SK-MEL-5 (cell line): ENCODE measurements at places on chromosomes 4 and X. TPM values are rescaled to one million over a fixed set of nuclear protein-coding genes. Genes with fewer than 3 reads are reported as not detected.

RAB39B gene
- total RNA-seq, result 0.56 and 0.79 TPM in 2 replicates

DCLK2 gene
- 0.37 and 0.59 TPM in 2 replicates for total RNA-seq

CYBB gene
- 0.11 TPM in 2 replicates for total RNA-seq

SORCS2 gene
- not detected in 2 replicates for total RNA-seq

MAGEA4 gene
- 0.19 TPM in 1 of 2 replicates, not detected in the other for total RNA-seq

CFI gene
- total RNA-seq, result 0.26 and 0.69 TPM in 2 replicates

MAGEA10 gene
- 0.13 TPM in 2 replicates for total RNA-seq

NUDT6 gene
- 11.8 and 14.6 TPM in 2 replicates for total RNA-seq

MGARP gene
- total RNA-seq, result not detected in 2 replicates

ABCG2 gene
- total RNA-seq, result 2.0 TPM in 2 replicates

SSX4 gene
- 0.42 TPM in 1 of 2 replicates, not detected in the other for total RNA-seq

SMIM10 gene
- 0.26 and 1.3 TPM in 2 replicates for total RNA-seq

NKX6-1 gene
- 0.11 and 0.61 TPM in 2 replicates for total RNA-seq

KIT gene
- 0.24 and 0.96 TPM in 2 replicates for total RNA-seq

CENPVL1 gene
- total RNA-seq, result 0.32 TPM in 1 of 2 replicates, not detected in the other

CPZ gene
- total RNA-seq, result not detected in 2 replicates

SLC25A6 gene
- total RNA-seq, result 159 and 168 TPM in 2 replicates

CCNB3 gene
- 1.0 and 1.1 TPM in 2 replicates for total RNA-seq

PLP1 gene
- total RNA-seq, result 543 and 547 TPM in 2 replicates

FATE1 gene
- total RNA-seq, result not detected in 2 replicates

GPR82 gene
- not detected in 2 replicates for total RNA-seq

PPEF1 gene
- total RNA-seq, result 3.8 and 5.0 TPM in 2 replicates

RPS6KA6 gene
- 1.1 and 1.6 TPM in 2 replicates for total RNA-seq

TMEM144 gene
- total RNA-seq, result 26.8 and 27.1 TPM in 2 replicates

TMPRSS11B gene
- not detected in 2 replicates for total RNA-seq

ZDHHC15 gene
- total RNA-seq, result 0.16 TPM in 1 of 2 replicates, not detected in the other

SLITRK4 gene
- 0.34 and 0.40 TPM in 2 replicates for total RNA-seq

ENPEP gene
- not detected in 2 replicates for total RNA-seq
